Choroid plexus epithelial cell (primary cell): ENCODE measurements at places on chromosomes 3 and 15.

DNA sequence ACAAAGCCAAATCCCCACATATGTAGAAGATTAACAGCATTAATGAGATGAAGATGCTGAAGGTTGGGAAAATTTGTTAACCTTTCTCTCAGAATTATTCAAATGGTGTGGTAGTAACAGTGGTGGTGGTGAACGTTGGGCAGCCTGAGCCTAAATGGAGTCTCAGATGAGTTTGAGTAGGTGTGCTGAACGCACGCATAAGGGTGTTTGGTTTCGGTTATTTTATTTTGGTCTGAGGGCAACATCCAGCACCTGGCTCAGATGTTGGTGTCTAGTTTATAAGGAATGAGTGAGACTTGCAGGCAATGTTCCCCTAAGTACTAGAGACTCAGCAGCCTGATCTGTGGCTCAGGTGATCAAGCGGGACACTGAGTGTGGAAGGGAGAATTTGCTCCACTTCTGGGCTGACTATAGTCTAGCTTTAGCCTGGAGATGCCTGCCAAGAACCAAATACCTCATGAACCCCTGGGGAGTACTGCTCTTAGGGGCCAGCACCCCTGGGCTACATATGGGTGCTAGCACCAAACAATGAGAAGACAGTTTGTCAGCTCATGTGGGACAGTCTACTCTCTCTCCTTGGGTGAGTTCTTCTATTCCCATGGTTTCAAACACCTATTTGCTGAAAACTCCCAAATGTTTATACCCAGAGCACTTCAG is 39.5 kb upstream of the ATP2C1 start:
- DNase-seq = no peak

GRCh38 chr3:159039286-159039685 is 237.4 kb downstream of the MFSD1 start:
- DNase-seq = no peak

DNA sequence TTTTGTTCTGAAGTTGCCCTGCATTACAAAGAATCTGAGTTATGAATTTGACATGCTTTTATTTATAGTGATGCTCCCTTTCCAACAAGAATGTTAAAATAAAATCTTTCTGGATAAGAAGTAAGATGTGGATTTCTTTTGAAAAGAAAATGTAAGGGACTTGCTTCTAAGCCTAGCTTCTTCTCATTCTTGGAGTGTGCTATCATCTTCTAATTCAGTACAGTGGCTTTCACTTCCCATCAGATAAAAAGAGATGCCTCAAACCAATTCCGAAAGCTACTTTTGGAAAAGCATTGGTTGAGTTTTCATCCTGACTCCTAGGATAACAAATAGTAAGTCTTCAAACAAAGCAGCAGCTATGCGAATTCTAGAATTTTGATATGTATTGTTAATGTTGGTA is 197.0 kb upstream of the ZPLD1 start:
- DNase-seq = no peak

DNA sequence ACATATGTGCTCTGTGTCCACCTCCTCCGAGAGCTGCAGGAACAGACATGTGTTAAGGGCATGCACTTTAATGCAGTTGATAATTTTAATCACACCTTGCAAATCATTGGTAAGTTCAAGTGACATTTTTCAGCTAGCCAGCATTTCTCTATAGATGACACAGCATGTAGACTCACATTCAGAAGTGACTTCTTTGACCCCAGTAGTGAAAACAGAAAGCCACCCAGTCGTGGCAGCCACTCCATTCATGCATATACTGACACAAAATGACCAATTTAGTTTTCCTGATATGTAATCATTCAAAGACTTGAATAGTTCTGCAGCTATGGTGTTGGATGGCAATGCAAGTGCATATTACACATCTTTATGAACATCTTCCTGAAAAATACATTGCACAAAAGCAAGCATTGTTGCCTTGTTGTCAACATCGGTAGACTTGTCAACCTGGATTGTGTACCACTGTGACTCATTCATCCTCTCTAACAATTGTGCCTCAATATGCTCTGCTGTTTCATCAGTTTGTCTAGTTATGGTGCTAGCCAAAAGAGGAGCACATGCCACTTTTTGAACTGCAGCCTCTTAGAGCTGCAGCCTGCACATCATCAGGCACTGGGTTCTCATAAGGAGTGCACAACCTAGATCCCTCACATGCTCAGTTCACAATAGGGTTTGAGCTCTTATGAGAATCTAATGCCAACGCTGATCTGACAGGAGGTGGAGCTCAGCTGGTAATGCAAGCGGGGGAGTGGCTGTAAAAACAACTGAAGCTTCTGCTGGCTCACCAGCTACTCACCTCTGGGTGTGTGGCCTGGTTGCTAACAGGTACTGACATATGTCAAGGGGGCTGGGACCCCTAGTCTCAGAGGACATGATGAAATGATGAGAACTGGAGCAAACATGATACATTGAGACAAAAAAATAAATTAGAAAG is 622.0 kb downstream of the PYDC2 start:
- DNase-seq = no peak

- DNase-seq = no peak
Observed at GRCh38 chr3:117485841-117486240, 776.3 kb downstream of the TUSC7 start.

DNA sequence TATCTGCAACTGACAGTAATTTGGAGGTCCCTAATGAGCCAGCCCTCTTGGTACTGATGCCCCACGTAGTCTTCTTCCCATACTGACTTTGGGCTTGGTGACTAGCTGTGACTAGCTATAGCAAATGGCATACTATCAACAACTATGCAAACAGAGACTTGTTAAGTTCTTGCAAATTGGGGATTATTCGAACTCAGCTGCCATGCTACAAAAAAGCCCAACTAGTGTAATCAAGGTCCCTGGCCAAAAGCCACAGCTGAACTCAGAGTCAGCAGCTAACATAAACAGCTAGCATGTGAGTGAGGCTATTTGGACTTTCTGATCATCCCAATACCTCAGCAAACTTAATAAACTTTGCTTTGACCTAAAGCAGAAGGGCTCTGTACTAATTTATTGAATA is 121.2 kb upstream of the PLXND1 start:
- DNase-seq = peak; percentile 45

DNA sequence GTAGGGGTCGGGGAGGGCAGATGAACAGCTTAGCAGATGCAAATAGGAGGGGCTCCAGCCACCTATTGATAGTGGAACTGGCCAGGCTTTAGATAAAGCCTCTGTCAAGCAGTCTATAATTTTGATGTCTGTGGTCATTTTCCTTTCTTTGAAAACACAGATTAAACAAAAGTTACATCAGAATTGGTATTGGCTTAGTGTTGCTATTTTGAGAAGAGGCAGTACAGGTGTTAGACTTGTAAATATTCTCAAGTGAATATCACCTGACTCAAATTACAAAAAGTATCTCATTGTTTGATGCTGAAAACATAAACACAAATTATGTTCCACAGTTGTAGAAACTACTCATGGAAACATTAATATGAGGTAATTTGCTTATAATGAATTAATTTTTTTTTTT is 18.1 kb downstream of the GHRL start:
- DNase-seq = no peak

- DNase-seq = no peak
Observed at GRCh38 chr3:41024031-41024836, 175.1 kb upstream of the CTNNB1 start.

DNA sequence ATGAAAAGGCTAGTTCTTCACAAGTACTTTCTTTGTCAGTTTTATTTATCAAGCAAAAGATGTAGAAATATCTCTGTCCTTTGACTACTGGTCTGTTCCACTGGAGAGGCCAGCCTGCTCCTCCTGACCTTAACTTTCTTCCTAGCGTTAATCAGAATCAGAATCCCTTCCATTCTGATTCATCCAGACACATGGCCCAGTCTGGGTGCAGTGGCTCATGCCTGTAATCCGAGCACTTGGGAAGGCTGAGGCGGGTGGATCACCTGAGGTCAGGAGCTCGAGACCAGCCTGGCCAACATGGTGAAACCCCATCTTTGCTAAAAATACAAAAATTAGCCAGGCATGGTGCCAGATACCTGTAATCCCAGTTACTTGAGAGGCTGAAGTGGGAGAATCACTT is 32.0 kb upstream of the MANF start:
- no peak for DNase-seq

- peak; percentile 52 for DNase-seq
Observed at GRCh38 chr3:52310861-52311575, 5.1 kb upstream of the DNAH1 start.

GRCh38 chr15:80982205-80982604 is 7.4 kb downstream of the MESD start:
- DNase-seq = no peak

DNA sequence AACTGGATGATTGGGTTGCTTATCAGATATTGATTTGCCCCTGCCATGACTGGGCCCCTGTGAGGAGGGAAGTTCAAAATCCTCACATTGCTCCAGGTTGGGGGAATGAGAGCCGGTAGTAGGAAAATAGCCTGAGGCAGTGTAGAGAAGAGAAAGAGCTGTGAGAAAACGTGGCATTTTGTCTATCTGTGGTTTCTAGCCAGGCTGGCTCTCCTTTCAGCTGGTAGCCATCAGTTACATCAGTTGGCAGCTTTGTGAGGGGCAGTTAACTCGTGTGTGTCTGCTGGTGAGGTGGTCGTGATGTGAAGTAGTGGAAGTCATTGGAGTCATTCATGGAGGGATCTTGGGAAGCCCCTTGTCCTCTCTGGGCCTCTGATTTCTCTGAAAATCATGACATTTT is 5.2 kb downstream of the ESYT3 start:
- DNase-seq = no peak

DNA sequence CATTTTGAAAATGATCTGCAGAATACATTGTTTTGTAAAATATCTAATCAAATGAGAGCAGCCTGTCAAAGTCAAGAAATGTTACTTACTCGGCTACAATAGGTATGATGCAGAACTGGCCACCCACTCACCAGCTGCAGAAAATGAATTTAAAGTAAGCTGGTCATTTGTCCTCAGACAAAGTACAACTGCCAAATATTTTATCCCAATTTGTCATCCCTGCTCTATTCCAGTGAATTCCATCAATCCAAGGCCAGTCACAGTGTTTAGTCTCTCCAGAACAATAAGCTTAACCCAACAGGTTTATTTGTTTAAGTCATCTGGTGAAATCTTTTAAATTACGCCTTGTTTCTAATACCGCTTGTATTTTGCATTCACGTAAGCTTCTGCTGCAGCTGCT is 46.6 kb upstream of the TCF12 start:
- DNase-seq = peak; percentile 5

- no peak for DNase-seq
Observed at GRCh38 chr3:177488740-177489139, 291.5 kb upstream of the TBL1XR1 start.

GRCh38 chr15:88911766-88912118 is 1.4 kb downstream of the MFGE8 start:
- peak; percentile 48 for DNase-seq

GRCh38 chr3:164683489-164683888 is 394.8 kb downstream of the SI start:
- peak; percentile 1 for DNase-seq

DNA sequence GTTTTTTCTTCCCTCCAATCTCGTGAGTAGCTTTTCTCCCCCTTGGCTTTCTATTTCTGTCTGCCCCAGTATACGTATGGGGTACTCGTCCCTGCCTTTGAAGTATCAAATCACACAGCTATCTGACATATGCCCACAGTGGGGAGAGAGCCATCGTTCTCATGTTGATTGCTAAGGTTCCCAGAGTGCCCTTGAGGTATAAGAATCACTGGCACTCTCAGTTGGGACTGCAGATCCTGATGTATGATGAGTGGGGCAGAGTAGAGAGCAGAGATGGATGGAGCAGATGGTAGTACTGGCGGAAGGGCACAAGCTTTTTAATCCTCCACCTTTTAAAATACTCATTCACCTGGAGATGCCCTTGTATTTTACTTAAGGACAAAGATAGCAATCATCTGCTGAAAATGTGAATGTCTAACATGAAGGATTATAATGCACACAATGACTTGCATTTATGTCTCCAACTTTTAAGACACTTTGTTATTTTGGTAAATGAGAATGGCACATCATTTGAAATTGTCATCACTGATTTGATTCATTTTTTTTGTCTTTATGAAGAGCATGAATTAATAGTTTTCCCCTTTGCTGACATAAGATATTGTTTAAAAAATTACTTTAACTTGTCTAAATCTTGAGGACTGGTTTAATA is 239.6 kb downstream of the NR1D2 start:
- DNase-seq = no peak

DNA sequence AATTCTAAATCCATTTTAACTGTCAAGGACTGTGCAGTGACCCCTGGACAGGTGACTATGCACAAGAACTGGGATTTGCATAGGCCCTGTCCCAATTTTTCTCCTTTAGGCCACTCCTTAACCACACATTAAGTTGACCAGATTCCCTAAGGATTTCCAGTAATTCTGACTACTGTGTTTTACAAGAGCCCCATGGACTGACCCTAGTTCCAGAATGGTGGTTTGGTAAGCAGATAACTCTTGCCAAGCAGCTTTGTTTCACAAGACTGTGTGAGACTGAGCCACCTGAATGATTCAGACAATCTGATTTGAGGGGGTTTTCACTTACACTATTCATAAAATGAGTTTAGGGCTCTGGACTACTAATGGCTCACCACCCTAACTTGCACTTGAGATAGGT is 535.8 kb downstream of the ZBBX start:
- no peak for DNase-seq
